Right lobe of liver (tissue), 6 donors: ENCODE measurements at places on chromosomes 16 and 17. TPM values are rescaled to one million over a fixed set of nuclear protein-coding genes. Genes with fewer than 3 reads are reported as not detected.

DNA sequence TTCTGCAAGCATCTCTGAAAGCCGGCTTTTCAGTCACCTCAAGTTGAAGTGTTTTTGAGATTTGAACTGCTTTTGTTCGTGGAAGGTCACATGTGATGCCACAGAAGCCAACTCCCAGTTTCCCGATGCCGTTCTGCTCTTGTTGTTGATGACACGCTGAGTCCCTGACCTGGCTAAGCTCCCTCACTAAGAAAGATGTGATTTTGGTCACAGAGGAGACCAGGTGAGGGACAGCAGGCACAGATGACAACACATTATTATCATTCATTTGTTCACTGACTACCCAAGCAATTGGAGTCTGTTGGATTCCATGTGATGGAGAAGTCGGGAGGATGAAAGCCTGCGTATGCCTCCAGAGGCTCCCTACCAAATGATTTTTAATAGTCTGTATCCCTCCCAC lies 822.4 kb upstream of the RBFOX1 start:
- no peak for DNase-seq
- H3K27me3 ChIP-seq, result no peaks in the 10 kb centered on the region
- no peak overlapping the region for H3K27ac ChIP-seq
- H3K4me3 ChIP-seq, result no peak overlapping the region
- no peaks in the 10 kb centered on the region for H3K4me1 ChIP-seq
- H3K36me3 ChIP-seq, result no peaks in the 10 kb centered on the region

DNA sequence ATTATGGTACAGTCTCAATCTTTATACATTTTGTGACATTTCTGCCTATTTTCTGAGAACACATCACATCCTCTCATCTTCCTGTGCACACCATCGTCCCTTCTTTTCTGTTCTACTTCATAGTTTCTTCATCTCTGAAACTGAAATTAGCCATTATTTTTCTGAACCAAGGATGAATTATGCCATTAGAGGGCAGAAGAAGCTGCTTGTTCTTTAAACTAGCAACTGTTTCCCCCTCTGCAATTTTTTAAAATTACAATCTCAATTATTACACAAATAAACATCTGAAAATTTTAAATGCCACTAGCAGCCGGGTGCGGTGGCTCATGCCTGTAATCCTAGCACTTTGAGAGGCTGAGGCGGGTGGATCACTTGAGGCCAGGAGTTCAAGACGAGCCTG lies 41.3 kb downstream of the RBBP6 start:
- no peaks in the 10 kb centered on the region for H3K4me1 ChIP-seq
- no peak for DNase-seq
- H3K4me3 ChIP-seq, result no peak overlapping the region
- no peaks in the 10 kb centered on the region for H3K36me3 ChIP-seq
- H3K27me3 ChIP-seq, result no peaks in the 10 kb centered on the region
- no peak overlapping the region for H3K27ac ChIP-seq

DNA sequence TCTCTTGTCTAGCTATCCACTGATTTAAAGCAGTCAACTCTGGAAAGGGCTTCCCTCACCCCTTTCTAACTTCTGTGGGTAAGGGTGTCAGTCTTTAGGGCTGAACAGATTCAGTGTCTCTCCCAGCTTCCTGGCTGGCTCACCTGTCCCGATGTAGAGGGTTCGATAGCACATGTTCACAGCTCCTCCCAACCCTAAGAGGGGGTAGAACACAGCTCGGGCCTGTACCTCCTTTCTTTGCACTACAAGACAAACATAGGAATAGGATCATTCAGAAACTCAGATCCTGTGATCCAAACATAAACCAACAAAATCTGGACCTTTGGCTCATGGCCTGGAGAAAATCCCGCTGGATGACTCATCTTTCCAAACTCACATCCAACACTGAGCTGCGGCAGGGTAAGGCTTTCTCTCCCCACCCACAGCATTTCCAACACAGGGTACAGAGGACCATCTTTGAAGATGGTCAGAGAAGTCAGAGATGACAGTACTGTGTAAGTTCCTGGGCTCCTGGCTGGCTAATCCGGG lies 5.8 kb upstream of the DHRS13 start:
- no peak for DNase-seq
- peak overlapping the region; percentile 64 for H3K27ac ChIP-seq
- H3K27me3 ChIP-seq, result no peaks in the 10 kb centered on the region
- peaks cover 61% of the 10 kb centered on the region for H3K36me3 ChIP-seq
- no peak overlapping the region for H3K4me3 ChIP-seq
- peaks cover 30% of the 10 kb centered on the region for H3K4me1 ChIP-seq

DNA sequence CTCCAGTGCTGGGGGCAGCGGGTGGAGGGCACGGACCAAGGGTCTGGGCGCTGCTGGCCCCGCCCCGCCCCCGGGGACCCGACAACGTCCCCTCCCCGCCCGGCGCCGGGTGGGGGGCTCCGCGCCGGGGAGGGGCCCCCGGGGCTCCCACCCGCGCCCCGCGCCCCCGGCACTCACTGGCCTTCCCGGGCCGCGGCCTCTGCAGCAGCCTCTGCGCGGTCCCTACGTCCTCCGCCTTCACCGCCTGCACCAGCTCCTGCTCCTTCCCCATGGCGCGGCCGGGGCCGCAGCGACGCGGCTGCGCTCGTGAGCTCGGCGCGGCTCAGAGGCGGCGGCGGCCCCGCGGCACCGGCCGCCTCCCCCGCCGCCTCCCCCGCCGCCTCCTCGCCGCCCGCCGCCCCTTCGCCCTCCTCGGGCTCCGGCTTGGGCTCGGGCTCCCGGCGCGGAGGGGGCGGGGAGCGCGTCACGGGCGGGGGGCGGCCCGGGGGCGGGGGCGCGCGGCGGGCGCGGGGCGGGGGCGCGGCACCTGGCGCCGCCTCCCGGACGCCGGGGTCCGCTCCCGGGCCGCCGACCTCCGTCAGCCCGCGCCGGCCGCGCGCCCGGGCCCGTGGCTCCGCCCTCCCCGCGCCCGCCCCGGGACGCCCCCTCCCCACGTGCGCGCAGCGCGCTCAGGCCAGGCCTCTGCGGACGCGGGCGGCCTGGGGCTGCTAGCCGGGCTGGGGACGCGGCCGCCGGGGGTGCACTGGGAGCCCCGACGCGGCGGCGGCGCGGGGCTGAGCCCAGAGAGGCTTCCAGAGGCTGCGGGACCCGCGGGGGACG lies at the start of gene CASKIN1:
TSS of gene CASKIN1 (minus strand) at position 444 of the 819 bp plus-strand sequence. CDS start at position 271, 173 bp downstream.
- H3K36me3 ChIP-seq, result no peaks in the 10 kb centered on the region
- peaks cover 11% of the 10 kb centered on the region for H3K27me3 ChIP-seq
- no peak within 1 kb of the TSS for H3K27ac ChIP-seq
- peaks cover 10% of the 10 kb centered on the region for H3K4me1 ChIP-seq
- no peak for DNase-seq
- no peak within 1 kb of the TSS for H3K4me3 ChIP-seq

GRCh38 chr17:38906460-38907228 lies 18.8 kb upstream of the LASP1NB start:
- no peak overlapping the region for H3K4me3 ChIP-seq
- peaks cover 10% of the 10 kb centered on the region for H3K36me3 ChIP-seq
- peaks cover 3% of the 10 kb centered on the region for H3K4me1 ChIP-seq
- DNase-seq, result peak; percentile 35
- H3K27me3 ChIP-seq, result no peaks in the 10 kb centered on the region

DNA sequence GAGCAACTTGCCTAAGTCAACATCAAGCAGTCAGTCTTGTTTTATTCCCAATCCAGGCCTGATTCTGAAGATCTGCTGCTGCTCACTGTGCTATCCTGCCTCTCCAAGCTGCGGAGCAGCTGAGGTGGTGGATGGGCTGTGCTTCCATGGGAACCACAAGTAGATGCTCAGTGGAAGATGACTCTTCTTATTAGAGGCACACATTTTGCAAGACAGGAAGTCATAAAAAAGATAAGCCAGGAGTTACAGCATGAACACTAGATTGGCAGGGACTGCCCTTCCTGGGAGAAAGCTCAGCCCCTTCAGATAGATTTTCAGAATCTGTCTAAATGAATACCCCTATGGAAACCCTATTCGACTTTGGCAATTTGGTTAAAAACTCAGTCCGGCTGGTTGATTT lies 143.1 kb downstream of the SHISA6 start:
- no peaks in the 10 kb centered on the region for H3K4me1 ChIP-seq
- no peak overlapping the region for H3K27ac ChIP-seq
- H3K36me3 ChIP-seq, result no peaks in the 10 kb centered on the region
- no peak overlapping the region for H3K4me3 ChIP-seq
- DNase-seq, result no peak

- no peak overlapping the region for H3K27ac ChIP-seq
- peaks cover 40% of the 10 kb centered on the region for H3K36me3 ChIP-seq
- H3K27me3 ChIP-seq, result no peaks in the 10 kb centered on the region
- no peak overlapping the region for H3K4me3 ChIP-seq
- H3K4me1 ChIP-seq, result no peaks in the 10 kb centered on the region
Measured at GRCh38 chr17:690361-690760, 24.3 kb downstream of the VPS53 start.

USP32 gene
- 44.2 TPM for total RNA-seq

SLFN11 gene
- total RNA-seq, result 5.3 TPM

VASN gene
- 13.5 TPM for total RNA-seq

UBTF gene
- total RNA-seq, result 22.3 TPM

MT1H gene
- 358 TPM for total RNA-seq

SLC52A1 gene
- not detected for total RNA-seq
